CD4-positive, alpha-beta T cell treated with Interferon gamma for 1 hour (primary cell): ENCODE measurements at places on chromosomes 13 and 19.

- DNase-seq = no peak
Measured at GRCh38 chr19:18503971-18504885, 17.6 kb downstream of the ELL start.

- DNase-seq = no peak
Measured at GRCh38 chr19:5166262-5166661, 174.3 kb downstream of the PTPRS start.

DNA sequence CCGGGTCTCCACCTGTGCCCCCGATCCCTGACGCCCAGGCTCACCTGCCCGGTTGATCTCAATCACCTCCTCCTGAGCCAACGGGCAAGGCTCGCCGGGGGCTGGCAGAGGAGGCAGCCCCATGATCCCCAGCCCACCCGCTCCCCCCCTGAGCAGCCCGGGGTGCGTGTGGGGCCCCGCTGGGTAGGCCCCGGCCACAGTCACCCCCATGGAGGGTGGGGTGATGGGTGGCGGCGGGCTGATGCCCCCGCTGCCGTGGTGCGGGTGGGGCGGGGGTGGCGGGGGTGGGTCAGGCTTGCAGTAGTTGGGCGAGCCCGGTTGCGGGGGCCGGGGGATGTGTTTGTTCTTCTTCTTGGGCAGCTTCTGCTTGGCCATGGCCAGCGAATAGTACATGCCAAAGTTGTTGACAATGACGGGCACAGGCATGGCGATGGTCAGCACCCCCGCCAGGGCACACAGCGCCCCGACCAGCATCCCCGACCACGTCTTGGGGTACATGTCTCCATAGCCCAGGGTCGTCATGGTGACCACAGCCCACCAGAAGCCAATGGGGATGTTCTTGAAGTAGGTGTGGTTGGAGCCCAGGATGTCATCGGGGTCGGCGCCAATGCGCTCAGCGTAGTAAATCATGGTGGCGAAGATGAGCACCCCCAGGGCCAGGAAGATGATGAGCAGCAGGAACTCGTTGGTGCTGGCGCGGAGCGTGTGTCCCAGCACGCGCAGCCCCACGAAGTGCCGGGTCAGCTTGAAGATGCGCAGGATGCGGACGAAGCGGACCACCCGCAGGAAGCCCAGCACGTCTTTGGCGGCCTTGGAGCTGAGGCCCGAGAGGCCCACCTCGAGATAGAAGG lies 6.0 kb downstream of the KCNC3 start:
- DNase-seq = no peak

- DNase-seq = no peak
Measured at GRCh38 chr13:23427881-23428528, 5.5 kb downstream of the SACS start.

DNA sequence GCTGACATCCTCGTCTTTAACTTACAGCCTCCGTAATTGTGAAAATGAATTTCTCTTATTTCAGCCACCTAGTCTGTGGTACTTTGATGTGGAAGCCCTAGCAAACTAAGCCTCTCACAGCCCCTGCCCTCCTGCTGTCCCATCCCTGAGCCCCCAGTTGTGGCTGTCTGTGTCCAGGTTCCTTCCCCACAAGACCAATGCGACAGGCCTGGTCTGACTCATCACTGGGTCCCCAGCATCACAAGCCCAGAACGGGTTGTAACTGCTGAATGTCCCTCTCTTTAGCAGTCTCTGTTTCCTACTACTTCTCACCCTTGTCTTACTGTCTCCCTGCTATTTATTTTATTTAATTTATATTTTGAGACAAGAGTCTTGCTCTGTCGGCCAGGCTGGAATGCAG lies 5.7 kb downstream of the POU2F2 start:
- DNase-seq = no peak

DNA sequence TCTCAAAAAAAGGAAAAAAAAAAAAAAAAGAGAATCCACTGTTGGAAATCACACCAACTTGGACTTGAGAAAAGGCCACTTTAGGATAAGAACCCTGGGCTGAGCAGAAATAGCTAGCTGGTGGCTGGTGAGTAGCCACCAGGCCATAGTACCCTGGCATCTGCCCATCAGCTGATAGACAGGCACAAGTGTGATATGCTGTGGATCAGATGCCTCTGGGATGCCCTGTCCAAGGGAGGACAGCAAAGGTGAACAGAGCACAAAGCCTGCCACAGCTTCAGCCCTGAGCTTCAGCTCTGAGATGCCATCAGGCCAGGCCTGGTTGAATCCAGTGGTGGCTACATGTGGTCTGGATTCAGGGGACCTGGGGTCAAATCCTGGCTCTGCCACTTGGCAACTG lies 8.7 kb downstream of the SIRT2 start:
- DNase-seq = no peak

DNA sequence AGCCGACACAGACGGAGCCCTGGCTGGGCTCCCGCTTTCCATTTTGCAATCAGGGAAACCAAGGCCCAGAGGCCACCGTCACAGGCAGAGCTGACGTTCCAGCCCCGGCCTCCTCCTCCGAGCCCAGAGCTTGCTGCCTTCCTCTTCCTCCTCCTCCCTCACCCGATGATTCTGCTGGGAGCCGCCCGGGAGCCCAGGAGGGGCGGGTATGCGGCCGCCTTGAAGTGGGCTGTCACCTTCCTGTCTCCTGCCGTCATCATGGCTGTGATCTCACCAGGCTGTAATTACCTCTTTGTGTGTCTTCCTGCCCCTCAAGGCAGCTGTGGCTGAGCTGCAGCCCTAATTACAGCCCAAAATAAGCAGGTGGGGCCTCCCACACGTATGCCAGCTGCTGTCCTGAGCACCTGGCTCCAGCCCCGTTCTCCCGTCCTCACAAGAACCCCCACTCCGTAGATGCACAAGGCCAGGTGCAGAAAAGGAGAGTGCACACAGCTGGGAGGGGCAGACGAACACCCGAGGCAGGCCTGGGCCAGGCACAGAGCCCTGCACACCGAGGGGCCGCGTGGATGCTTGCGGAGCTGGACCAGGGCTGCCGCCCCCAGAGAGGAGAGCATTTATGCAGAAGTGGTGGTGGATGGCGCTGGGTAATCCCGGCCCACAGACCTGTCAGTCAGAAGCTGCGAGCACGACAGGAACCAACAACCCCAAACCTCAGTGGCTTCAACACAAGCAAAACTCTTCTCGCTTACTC lies 4.0 kb downstream of the TPGS1 start:
- DNase-seq = peak; percentile 90
